ENCODE measurements at places on chromosomes 4 and X.

DNA sequence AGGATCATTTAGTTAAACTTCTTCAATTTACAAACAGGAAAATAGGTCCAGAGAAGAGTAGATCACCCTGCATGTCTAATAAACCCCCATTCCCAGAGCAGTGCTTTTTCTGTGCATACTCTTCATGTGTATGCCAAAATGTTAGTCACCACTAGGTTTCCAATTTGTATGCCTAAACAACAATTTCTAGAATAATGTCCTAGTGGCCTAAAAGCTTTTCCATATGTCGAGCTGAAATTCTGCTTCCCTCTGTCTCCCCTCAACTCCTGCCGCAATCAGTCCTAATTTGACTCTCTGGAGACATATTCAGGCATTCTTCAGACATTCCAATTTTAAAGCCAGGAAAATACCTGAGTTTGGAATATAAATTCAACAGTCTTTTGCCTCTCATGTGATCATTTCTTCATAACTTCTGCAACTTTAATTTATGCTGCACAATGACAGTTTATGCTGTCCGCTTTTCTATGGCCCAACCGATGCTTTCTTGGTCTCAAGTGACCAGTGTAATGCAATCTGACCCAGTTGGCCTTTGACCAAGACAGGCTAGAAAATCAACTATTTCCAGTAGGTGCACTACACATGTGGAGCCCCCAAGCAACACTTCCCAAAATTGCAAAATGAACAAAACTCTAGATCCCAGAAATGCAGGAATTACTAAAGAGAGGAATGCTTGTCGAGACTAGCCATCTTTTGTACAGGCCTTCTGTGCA is 122.9 kb upstream of the FMR1 start:
- no peak for DNase-seq

DNA sequence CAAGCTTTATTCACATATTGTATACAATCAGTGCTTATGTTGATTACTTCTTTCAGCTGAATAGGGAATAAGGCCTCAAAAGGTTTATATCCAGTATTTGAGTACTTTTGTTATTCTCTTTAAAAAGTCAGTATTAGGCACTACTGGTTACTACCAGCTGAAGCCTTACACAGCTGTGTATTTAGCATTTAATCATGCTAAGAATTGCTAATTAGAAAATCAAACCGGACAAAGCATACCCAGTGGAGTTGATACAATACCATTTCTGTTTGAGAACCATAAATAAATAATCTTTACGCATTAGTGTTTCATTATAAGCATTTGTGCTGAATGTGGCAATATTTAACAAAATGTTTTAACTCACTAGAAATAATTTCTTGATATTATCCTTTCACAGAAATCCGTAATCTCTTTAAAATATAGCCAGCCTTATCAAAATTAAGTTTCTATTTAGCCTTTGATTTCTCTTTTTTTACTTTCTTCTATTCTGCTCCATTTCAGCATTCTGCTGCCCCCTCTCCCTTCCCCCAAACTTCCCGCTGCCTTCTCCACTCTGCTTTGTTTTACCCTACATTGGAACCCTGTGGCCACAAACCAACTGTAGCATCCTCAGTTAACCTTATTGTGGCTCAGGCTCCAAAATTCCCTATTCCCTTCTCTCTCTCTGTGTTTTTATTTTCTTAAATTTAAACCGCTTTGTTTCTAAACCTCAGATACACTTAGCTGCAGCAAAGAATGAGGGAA is 37.8 kb downstream of the UGT8 start:
- DNase-seq, result no peak

GRCh38 chr4:182895791-182896292 is 21.3 kb downstream of the DCTD start:
- DNase-seq, result no peak

DNA sequence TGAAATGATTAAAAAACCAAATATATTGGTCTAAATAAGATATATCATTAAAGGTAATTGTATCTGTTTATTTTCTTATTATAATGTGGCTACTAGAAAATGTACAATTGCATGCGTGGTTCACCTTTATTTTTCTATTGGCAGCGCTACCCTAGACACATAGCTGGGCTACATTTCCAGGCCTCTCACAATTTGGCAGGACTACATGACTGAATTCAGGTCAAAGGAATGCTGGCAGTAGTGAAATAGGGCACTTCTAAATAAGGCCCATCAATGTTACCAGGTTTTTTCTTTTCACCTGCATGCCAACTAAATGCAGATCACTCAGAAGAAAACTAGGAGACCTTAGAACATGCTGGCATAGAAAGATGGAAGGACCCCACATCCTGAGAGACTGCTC is 1072.9 kb upstream of the SLIT2 start:
- no peak for DNase-seq

GRCh38 chr4:153725831-153726154 is 34.0 kb downstream of the RNF175 start:
- DNase-seq, result no peak

DNA sequence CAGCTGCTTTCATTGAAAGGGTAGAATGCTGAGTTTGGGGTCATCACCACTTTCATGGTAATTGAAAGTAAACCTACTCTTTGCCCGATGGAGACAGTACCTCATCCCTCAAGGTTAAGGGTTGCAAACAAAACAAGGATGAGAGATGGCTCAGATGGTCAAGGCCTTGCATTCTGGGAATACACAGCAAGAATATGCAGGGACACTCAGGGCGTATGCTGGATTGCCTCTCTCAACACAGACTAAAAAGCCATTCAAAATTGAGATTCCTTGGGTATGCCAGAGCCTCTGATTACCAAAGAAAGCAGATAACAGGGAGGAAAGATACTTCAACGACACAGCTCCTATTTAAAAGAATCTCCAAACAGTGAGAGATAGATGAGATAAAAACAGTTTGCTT is 310.4 kb downstream of the ARAP2 start:
- no peak for DNase-seq

DNA sequence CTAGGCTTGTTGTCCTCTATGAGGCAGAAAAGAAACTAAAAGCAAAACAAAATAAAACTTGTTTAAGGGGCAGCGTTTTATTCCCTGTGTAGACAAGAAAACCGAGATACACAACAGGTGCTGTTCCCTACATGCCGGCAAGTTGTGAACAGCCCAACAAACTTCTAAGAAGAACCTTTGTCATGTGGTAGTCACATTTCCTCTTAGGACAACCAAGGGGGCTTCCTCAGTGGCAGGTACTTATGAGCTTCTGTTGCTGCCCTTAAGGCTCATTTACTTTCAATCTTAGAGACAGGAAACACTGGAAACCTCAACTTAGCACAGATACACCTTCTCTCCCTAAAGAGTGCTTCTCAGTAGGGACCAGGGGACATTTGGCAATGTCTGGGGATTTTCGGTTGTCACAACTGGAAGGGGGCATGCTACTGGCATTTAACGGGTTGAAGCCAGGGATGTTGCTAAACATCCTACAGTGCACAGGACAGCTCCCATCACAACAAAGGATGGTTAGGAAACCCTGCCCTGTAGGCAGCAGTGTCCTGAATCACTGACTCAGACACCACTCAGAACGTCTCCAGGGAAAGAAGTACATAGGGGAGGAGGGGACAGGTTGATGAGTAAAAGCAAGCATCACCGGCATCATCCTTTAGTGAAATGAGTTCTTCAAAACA is 111.0 kb downstream of the ASB9 start:
- DNase-seq, result no peak

GRCh38 chr4:40121515-40121914 is 64.9 kb downstream of the N4BP2 start:
- DNase-seq, result peak; percentile 56

- DNase-seq, result no peak
Observed at GRCh38 chr4:8746523-8747466, 124.8 kb downstream of the HMX1 start.

GRCh38 chr4:54473077-54473545 is 184.6 kb upstream of the KIT start:
- no peak for DNase-seq

- DNase-seq, result no peak
Observed at GRCh38 chr4:617644-618641, 7.4 kb upstream of the PDE6B start.

Measured in Panc1 (cell line).